ENCODE measurements at places on chromosomes 5 and 9.

DNA sequence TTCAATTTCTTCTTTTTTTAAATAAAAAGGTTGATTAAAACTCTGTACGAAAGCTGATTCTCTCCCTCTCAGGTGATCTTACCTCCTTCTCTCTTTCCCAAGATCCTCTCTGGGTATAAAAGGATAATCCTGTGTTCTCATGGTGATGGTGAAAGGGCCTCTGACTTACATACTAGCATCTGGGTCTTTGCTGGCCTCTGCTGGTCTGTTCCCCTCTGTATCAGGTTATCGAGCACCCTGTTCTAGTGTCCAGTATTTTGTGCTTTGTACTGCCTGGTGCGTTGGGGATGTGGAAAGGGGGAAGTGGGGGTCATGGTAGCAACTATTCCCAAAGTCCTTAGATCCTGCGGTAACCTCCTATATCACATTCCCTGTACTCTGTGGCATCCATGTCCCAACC is 328.9 kb downstream of the NR2F1-AS1 start:
- no peak for DNase-seq

DNA sequence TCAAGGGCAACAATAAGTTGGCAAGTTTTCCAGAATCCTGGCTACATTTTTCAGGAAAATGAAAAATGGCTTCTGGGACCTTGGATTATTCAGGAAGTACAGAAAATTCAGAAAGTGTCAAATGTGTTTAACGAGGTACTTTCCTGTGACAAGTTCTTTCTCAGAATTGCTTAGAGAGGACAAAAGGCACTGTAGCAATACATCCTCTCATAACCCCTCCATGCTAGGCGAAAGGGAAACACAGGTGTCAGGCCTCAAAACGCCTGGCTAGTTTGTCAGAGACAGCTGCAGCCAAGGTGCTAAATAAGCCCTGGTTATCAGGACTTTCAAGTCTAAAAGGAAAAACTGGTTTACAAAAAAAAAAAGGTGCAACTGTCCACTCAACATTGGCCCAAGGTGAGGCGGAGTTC is 115.2 kb downstream of the GNAQ start:
- no peak for DNase-seq

DNA sequence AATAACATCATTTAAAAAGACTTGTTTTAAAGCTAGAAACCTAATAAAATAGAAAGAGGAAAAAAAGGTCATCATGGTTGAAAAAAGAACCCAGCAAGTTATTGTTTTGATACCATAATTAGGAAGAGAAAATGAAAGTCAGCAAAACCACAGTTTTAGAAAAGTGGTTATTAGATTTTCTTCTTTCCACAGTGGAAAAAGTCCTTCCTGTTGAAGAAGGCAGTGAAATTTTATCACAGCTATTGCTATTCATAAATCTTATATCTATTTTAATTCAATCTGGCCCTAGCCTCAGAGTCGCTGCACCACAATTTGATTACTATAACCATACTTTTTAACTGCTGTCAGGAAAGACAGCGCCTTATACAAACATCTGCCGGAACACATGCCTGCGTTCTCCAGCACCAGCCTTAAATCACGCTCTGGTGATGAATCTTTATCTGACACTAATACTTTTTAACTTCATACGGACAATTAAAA is 60.3 kb downstream of the MAPKAP1 start:
- DNase-seq: no peak

- no peak for DNase-seq
These were observed 418.1 kb downstream of the PRR16 start for GRCh38 chr5:120882038-120882775.

DNA sequence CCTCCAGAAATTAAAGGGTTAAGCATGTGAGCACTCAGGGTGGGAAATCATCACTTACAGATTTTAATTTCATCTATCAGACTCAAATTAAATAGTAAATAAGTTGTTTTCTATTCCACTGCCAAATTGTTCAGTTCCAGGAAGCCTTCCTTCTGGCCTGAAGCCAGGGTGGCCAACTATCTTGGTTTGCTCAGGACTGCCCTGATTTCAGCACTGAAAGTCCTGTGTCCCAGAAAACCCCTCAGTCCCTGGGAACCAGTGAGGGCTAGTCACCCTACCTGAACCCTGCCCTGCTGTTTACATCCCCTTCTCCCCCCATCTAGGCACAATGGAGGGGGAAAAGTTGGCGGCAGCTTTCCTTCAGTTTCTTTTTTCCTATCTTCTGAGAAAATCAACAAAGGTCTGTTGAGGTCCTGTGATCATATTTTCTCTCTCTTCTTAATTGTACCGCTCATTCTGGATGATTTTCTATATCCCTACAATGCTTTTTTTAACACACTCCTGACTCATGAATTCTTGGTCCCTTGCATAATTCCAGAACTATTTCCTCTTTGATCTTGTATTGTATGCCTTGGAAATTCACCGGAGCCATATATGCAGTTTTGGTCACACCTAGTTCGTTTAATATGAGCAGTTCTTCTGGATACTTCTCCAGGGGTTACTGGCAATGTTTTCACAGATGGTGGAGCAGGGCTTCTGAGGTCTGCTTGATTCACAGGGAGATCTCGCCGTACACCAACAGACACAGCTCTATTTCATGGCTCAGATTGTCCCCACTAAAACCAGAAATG is 103.8 kb downstream of the MAP1B start:
- no peak for DNase-seq

DNA sequence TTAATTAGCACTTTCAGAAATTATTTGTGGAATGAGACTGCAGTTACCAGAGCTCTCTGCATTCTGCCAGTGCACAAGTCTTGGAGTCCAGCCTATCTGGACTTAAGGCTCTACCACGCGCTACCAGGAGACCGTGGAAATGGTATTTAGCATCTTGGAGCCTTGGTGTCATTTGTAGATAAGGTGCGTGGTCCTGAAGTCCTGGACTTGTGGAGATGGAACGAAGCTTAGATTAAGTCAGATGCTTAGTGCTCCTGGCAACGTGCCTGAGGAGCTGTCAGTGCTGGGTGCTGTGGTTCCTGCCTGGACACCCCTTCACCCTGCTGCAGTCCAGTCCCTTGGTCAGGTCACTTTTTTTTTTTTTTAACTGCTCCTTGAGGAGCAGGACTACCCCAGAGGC is 59.7 kb downstream of the RCL1 start:
- no peak for DNase-seq

DNA sequence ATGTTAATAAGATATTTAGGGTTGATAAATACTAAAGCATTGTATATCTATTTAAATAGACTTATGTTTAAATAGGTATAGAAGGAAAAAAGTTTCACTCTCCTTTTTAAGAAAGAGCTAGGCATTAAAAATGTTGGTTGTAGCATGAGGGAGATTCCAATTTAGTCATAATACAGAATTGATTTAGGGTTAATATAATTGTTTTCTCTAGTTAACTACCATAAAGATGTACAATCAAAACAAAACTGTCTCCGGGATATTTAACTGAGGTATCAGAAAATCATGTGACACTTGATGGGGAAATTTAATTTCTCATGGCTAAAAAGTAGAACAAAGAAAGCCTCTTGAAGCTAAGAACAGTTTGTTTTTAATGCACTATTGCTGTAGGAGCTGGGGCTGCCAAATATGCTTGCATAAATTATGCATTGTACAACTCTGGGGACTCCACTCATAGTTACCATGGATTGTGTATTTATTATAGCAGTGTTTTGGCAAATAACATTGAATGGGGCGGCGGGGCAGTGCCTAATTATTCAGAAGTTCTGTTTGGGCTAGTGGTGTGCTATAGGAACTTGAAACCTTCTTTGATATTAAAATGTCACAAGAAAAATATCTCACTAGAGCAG is 44.2 kb downstream of the SMC2 start:
- DNase-seq: no peak

DNA sequence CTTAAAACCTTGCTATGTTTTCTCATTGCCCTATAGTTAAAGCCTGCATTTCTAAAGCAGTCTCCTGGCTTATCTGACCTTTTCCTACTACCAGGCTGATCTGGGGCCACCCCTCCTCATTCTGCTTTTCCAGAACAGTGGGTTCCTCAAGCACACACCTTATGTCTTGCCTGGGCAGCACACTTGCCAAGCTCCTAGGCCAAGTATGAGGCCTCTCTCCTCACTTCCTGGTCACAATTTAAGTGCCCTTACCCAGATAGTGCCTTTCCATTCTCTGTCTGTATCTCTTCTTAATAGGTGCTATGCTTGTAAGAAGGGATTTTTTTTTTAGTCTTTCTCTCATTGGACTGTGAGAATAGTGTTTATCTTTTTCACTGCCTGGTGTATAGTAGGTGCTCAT is 39.7 kb downstream of the HMGCS1 start:
- no peak for DNase-seq

DNA sequence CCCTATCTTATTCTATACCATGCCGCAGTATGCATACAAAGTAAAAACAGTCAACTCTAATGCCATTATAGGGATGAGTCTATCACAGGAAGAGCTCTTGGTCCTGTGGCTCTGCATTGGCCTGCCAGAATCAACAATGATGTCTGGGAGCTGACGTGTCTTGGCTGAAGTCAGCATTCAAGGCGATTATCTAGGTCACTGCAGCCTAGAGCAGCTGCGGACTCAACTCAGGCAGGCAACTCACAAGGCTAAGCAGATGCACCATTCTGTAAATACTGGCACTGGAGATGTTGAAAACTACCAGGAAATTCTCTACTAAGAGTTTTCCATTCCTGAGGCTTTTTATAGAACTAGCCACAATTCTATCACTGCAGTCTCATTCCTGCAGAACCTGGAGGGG is 13.3 kb downstream of the SPATA9 start:
- DNase-seq: no peak

- DNase-seq: no peak
These were observed 483 bp upstream of the DAB2IP start for GRCh38 chr9:121651008-121651294.

GRCh38 chr9:101618698-101619097 is 23.9 kb upstream of the PPP3R2 start:
- no peak for DNase-seq

- DNase-seq: no peak
These were observed 28.1 kb downstream of the GPX3 start for GRCh38 chr5:151048526-151048925.

DNA sequence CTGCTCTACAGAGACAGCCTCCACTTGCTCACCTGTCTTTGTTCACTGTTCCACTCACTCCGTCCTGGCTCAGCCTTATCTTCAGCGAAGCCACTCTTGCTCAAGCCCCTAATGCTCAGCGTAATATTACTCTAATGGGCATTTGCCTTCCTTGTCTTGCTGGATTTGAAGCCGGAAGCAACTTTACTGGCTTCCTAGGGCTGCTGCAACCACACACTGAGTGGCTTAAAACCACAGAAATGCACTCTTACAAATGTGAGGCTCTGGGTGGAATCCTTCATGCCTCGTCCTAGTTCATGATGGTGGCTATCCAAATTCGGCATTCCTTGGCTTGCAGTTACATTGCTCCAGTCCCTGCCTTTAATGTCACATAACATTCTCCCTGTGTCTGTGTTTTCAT is 85.5 kb upstream of the MARCHF11 start:
- no peak for DNase-seq

- DNase-seq: no peak
These were observed 388.6 kb upstream of the CDH6 start for GRCh38 chr5:30804739-30805505.

DNA sequence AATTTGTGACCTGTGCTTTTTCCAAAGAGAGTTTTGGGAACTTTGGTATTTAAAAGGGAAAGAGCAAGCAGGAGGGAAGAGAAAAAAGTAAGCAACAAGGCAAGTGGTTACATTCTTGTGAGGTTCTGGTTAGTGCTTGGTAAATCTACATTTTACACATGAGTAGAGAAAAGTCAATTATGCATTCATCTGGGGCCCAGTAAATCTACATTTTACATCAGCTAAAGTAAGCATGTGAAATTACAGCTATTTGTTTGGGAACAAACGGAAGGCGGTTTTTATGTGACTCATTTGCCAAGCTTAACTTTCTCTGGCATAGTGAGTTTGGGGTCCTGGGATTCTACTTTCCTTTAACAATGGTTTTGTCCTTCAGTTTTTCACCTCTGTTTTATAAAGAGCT is 102.2 kb downstream of the SNX18 start:
- no peak for DNase-seq

GRCh38 chr9:112032743-112033142 is 136.1 kb downstream of the UGCG start:
- no peak for DNase-seq

- no peak for DNase-seq
These were observed 208.4 kb upstream of the TBCA start for GRCh38 chr5:77984587-77984986.

GRCh38 chr5:1505506-1506241 is 18.1 kb downstream of the LPCAT1 start:
- DNase-seq: no peak

DNA sequence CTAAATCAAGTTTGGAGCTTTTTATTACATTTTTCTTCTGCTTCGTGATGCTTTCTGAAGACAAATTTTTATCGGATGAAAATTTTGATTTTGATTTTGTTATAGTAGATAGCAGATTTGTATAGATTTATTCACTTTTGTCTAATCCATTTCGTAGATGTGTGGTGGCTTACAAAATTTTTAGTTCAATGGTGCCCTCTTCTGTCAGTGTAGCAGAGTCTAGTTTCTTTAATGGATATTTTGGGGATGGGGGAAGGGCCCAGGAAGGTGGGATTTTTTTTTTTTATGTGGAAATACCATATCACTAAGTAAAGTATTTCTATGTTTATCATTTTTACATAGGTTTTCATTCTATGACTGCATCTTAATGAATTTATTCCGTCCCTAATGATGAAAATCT is 259.9 kb upstream of the TARS1 start:
- DNase-seq: no peak

DNA sequence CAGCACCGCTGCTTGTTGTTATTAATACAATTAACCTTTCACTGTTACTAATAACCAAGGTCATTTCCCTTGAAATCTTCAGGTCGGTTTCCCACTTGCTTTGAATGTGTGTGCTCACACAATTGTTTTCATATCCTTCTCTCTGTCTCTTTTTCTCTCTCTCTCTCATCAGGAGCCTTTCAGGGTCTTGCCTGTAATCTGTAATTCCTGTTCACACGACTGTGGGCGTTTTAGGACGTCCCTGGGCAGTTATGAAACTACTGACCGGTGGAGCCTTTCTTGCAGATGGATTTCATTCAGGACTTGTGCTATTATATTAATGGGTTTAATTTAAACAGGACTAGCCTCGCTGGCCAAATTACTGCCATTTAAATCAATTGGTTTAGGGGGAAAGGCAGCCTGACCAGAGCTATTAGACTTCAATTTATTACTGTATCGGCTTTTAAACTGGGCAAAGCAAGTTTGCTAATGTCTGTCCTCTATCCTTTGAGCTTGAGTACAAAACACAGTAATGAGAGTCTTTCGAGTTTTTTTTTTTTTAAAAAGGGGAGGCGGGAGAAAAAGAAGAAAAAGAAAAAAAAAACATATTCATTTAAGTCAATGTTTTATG is 316.0 kb upstream of the TLE4 start:
- no peak for DNase-seq
